ENCODE measurements at places on chromosomes 6 and 20.

- no peak for DNase-seq
Observed at GRCh38 chr20:57682184-57683101, 27.4 kb downstream of the PMEPA1 start.

GRCh38 chr6:117448732-117449485, 23.2 kb upstream of the ROS1 start:
- no peak for DNase-seq

DNA sequence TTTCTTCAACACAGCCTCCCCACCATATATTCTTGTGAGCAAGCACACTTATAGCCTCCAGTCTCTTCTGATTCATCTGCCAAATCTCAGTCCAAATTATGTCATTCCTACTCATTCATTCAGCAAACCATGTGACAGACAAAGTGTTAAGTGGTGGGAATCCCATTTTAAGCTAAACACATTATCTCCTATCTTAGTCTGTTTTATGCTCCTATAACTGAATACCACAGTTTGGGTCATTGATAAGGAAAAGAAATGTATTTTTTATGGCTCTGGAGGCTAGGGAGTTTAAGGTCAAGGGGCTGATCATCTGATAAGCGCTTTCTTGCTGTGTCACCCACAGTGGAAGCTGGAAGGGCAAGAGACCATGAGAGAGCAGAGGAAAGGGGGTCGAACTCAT, 23.9 kb upstream of the SMIM13 start:
- no peak for DNase-seq

- no peak for DNase-seq
Observed at GRCh38 chr20:38863024-38863851, 57.7 kb downstream of the PPP1R16B start.

DNA sequence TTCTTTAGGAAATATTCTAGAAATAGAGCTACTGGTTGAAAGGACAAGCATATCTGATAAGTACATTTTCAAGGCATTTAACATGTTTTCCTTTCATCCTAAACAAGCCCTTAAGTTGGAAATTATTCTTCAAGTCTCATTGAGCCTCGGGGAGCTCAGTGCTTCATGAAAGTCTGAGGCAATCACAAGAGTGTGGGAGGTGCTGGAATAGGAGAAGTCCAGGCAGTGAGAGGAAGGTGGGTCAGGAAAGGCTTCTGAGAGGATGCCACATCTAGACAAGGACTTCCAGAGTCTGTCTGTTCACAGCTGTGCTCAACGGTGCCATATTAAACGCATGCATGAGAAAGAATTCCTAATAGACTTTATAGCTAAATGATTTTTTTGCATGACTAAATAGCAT, 69.8 kb downstream of the CD83 start:
- no peak for DNase-seq

GRCh38 chr20:17226410-17227218, at the start of gene PCSK2:
TSS of gene PCSK2 (plus strand) at chr20:17227040. CDS start at chr20:17227306, 266 bp downstream.
- peak; percentile 95 for DNase-seq

DNA sequence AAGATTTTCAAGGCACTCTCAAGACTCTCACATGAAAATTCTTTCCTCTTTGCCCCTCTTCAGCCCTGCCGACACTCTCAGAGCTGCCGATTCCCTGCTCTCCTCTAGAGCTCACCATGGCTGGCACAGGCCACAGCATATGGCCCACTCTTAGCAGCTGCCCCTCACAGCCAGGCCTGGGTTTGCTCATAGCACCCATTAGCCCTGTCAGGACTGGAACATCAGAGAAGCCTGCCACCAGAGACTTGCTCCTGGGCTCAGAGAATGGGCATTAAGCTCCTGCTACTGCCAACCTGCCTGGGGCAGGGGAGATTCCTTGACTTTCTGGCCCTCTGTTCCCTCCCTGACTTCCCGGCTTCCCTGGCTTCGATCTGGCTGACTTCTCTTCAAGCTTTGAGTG, 96.7 kb downstream of the LRFN2 start:
- DNase-seq, result no peak

DNA sequence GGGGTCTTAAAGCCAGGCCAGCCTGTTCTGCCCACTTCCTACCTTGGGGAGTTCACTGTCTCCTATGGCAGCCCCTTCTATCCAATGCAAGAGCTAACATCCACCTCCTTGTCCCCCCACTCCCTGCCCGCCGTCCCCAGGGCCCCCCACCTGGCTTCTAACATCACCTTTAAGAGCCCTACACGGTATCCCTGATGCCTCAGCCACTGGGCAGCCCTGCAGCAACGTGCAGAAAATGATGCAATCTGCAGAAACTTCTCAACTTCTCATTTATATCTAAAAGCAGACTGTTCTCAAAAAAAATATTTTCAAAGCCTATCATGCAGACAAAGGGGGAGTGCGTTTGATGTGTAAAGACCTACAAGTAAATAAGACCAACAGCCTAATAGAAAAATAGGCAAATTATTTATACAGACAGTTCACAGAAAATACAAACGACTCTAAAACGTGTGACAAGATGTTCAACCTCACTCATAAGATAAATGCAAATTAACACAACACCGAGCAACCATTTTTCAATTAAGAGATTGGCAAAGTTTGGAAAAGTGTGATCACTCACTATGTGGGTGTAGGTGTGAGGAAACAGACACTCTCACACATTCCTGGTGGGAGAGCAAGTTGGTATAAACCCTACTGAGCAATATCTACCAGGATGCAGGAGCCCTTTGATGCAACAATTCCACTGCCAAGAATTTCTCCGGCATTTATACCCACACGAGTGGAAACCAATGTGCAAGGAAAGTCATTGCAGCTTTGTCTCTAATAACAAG, 15.1 kb upstream of the HCK start:
- no peak for DNase-seq

DNA sequence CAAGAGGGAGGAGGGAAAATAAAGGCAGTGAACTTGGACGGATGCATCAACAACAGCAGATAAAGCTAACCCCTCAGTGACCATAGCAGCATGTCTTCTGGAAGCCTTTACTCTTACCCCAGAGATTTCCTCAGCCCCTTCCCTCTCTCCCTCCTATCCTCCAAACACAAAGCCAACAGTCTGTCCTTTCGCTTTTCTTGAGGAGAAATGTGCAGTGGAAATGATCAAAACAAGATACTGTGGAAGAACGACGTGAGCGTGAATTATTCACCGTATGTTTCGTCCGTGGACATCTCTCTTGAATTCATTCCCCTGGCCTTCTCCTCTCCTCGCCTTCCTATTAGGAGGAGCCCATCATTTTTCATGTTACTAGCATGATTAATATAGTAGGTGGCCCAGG, 8.5 kb downstream of the NRN1 start:
- no peak for DNase-seq

DNA sequence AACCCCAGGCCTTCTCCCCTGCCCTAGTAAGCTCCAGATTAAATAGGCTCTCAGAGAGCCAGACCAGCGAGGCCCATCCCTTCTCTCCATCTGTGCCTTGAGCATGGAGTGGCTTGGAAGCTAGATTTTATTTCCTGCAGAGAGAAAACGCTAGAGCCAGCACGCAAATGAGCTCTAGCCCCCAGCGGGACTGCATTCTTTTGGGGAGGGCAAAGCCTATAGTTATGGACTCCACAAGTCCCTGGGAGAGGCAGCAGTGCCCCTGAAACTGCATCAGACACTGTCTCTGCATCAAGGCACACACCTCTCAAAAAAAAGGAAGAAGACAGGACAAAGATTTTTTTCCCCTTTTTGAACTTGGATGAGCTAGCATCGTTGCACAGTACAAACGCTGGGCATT, 15.8 kb downstream of the FOXF2 start:
- DNase-seq, result no peak

DNA sequence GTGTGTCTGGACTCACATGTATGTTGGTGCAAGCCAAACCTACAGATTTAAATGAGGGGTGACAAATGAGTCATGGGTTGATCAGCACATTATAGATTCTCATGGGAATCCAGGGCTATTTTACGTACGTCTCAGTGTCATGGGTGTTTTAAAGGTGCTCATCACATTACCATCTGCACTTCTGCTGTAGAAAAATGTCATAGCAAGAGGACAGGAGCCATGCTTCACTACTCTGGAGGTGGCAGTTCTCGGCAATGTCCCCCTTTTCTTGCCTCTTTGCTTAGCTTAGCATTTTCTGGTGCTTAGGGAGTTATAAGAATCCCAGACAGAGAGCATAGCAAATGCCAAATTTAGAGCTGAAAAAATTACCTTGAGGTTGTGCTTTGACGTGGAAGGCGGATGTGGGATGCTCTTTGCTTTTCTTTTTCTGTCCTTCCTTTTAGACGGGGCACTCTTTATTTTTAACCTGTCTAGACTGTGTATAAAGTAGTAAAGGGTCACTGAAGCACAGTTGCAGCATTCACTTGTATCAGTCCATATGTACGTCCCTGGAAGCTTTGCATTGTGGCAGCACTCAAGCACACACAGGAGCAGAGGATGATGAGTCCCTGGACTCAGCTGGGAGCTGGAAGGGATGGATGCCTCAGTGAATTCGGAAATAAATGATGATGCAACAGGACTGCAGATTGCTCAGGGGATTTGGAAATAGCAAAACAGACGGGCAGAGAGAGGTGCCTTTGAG, 139.7 kb downstream of the SYNDIG1 start:
- no peak for DNase-seq

GRCh38 chr6:35977308-35977707, 47.1 kb downstream of the SLC26A8 start:
- DNase-seq, result no peak

GRCh38 chr20:35269055-35269781, 8.7 kb downstream of the MMP24OS start:
- DNase-seq, result peak; percentile 95

GRCh38 chr6:87902383-87902782, 145.3 kb upstream of the SPACA1 start:
- DNase-seq, result no peak

DNA sequence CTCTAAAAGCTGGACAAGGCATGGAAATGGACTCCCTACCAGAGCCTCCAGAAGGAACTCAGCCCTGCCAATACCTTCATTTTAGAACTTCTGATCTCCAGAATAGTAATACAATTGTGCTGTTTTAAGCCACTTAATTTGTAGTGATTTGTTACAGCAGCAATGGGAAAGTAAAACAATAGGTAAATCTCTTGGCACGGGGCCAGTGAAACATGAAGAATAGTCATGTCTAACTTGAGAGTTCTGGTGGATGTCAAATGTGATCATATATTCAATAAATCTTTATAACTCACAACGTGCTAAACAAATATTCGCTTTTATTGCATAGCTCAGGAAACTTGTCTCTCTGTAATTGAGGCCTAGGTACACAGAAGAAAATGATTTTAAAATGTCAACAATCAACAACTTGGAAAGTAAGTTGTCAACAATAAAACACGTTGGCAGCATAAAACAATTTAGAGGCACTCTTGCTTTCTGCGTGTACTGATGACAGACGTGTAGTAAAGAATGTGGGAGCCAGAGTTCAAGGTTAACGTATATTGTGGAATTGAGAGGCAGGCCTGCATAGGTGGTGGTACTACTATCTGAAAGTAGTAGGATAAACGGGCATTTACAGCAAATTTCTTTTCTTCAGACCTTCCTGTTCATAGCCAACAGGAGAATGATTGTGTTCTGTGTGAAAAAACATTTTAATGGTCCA, 140.5 kb upstream of the OPRM1 start:
- no peak for DNase-seq

DNA sequence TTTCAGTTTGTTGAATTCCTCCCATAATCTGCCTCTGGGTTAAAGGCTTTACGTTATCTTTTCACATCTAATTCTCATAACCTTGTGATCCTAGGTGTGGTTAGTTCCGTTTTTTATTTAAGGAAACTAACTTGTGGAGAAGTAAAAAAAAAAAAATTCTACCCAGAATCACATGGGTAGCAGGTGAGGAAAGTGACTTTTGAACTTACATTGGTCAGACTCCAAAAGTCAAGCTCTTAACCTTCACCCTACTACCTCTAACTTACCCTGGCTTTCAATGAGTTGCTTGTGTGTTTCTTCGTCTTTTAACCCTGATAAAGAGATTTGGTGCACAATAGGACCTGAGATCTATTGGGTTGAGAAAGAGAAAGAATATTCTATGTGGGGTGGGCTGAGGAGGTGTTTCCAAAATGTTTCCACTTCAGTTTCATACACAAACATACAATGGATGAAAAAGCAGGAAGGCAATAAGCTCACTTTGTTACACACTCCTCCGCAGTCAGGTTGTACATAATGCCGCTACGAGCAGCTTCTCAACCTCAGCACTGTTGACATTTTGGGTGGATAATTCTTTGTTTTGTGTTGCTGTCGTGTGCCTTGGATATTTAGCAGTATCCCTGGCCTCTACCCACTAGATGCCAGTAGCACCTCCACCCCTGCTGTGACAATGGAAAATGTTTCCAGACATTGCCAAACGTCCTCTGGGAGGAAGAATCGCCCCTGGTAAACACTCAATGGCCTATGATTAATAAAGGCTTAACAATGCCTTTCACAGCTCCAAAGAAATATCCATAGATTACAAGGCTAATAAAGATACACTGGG, 193.0 kb upstream of the ZNF217 start:
- no peak for DNase-seq

DNA sequence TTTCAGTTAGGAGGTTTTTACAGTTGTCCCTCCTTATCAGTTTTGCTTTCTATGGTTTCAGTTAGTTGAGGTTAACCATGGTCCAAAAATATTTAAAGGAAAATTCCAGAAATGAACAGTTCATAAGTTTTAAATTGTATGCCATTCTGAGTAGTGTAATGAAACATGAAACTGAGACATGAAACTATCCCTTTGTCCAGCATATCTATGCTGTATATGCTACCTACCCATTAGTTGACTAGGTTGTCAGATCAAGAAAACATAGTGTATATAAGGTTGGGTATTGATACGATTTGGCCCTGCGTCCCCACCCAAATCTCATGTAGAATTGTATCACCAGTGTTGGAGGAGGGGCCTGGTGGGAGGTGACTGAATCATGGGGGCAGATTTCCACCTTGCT, 39.1 kb downstream of the VGLL2 start:
- no peak for DNase-seq

- no peak for DNase-seq
Observed at GRCh38 chr6:82084324-82084920, 163.1 kb downstream of the IBTK start.

DNA sequence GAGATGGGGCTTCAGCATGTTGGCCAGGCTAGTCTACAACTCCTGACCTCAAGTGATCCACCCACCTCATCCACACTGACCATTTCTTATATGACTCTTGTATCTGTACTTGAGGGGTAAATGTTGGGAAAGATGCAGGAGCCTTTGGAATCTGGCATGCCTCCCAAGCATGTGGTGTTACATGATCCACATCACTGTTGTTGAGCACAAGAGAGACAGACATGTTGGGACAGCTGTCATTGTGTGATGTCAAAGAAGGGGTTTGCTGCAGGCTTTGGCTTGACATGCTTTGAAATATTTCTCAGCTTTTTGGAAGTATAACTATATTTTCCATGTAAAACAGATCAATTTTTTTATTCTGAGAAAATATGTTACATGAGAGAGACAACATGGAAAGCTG, 139.9 kb downstream of the MOXD1 start:
- no peak for DNase-seq

DNA sequence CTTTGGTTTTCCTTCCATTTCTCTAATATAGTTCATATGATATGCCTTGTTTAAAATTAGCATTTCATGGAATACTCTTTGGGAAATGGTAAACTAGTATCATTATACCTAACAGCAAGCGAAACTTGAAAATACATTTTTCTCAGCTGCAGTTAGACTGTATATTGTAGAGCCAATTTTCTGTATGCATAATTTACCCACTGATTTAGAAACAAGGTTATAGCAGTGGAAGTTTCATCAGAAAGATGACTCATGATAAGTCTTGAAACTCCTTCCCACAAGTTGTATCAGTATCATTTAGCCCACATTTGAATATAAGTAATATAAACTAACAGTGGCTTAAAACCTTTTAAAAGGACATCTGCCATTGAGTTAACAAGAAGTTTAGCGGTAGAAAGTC, 164.8 kb upstream of the BMP5 start:
- no peak for DNase-seq
